Activated CD4-positive, alpha-beta T cell treated with anti-CD3 and anti-CD28 coated beads, Interleukin-2, amount 10 ng/mL, durations not matched to agents 24 days and 14 days (primary cell): ENCODE measurements at places on chromosomes 2 and 18.

- DNase-seq, result no peak
These were observed 87.5 kb downstream of the TRIB2 start for GRCh38 chr2:12804091-12804856.

DNA sequence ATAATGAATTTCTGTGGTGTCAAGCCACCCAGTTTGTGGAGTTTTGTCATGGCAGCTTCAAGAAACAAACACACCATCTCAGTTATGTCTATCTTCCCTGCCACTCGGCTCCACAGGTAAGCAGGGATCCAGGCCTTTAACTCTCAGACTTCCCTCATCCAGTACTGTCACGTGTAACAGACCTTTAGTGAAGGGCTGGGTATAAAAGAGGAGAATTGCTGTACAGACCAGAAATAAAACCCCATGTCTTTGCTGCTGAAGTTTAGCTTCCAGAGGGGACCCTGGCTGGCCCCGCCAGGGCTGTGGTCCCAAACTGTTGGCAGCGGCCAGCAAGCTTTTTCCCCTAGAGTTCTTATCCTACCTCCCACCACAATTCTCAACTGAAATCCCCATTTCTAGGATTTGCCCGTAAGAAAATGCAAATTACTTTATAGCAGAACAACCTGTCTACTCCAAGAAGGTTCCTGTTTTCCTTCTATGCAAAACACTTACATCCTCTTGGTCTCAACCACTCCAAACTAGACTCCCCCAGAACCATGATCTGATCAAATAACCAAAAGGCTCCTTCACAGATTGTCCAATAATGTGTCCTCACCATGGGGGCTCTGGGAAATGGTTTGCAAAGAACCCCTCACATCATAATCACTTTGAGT is 438.0 kb upstream of the ID2 start:
- no peak for DNase-seq

DNA sequence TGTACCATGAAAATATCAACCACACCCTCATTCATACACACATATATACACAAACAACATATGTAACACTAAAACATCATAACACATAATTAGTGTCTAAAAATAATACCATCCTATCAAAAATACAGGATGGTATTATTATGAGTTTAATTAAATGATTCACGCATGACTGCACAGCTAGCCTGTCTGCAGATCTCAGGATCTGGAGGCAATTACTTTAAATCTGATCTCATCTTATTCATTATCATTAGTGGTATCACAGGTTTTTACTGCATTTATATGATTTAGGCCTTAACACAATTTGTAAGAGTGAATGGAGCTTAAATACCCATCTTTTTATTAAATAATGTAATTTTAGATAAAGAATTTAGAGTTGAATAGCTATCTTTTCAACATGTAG is 443.4 kb upstream of the LINC00305 start:
- DNase-seq, result no peak

DNA sequence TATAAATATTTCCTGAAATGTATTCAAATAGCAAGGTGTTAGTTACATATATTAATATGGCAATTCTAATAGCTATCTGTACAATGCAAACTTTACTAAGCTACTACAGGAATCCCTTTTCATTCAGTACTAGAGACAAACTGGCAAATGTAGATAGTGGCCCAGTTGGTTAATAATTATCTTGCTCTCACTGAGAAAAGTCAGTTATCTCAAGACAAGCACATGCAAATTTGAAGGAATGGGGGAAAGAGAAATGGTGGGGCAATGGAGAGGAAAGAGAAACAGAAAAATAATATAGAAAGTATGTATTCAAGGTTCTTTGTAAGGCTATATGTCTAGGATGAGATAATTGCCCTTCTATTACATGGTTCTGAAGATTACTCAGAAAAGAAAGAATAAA is 280.0 kb downstream of the FIGN start:
- no peak for DNase-seq

DNA sequence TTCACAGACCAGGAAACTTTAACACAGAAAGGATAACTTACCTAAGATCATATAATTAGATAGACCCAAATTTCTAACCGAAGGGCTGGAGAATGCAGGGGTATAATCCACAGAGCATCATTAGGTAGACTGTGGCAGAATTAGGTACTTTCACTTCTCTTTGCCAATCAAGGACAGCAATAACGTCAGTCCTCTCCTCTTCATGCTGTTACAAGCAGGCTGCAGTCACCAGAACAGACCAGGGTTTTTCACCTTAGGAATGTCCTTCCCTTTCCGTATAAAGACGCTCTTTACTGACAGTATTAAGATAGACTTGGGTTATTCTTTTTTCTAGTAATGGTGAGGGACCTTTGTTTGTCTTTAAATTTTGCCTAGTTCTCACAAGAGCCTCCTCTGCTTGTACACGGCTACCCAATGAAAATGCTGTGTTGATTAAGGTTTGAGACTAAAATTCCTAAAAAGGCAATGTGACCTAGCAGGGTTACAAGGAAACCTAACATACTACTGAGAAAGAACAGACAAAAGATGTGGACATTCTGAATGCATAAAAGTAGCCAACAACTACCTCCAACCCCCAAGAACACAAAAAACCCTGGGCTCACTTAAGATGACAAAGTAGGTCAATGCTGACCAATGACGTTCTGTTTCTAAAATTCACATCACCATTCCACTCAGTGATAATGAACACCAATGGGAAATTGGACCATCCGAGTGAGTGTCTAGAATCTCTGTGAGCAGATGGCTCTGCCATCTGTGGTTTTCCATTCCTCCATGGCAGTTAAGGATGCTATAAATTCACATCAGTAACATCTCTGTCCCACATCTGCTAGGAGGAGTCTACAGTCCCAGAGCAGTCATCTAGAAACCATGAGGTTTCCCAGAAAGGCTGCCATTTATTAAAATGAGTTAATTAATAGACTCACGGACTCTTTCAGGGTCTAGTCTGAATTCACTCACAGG is 2.1 kb downstream of the PDIA6 start:
- no peak for DNase-seq

- no peak for DNase-seq
These were observed 7.6 kb downstream of the FSIP2 start for GRCh38 chr2:185745864-185746859.
